Kidney epithelial cell (primary cell): ENCODE measurements at places on chromosomes 12 and 14. TPM values are rescaled to one million over a fixed set of nuclear protein-coding genes. Genes with fewer than 3 reads are reported as not detected.

The SERPINA9 gene
- not detected in 2 replicates for total RNA-seq

The SVOP gene
- total RNA-seq = not detected in 2 replicates

The NUBPL gene
- 9.8 and 9.9 TPM in 2 replicates for total RNA-seq

The HCAR1 gene
- total RNA-seq = 0.62 and 0.79 TPM in 2 replicates

The MYF6 gene
- total RNA-seq = not detected in 2 replicates

The POTEG gene
- not detected in 2 replicates for total RNA-seq

The DHRS2 gene
- 3.6 and 5.8 TPM in 2 replicates for total RNA-seq

The HSP90B1 gene
- total RNA-seq = 619 and 748 TPM in 2 replicates

The KRT79 gene
- not detected in 2 replicates for total RNA-seq

The LMO3 gene
- total RNA-seq = not detected in 2 replicates

The TMEM132C gene
- total RNA-seq = 0.42 and 0.48 TPM in 2 replicates

The SLC6A13 gene
- not detected in 2 replicates for total RNA-seq

- no peak for DNase-seq
Measured at GRCh38 chr14:105865904-105866840, 339.8 kb downstream of the TMEM121 start.

GRCh38 chr12:11839091-11839641 is 189.7 kb downstream of the ETV6 start:
- DNase-seq = no peak

- DNase-seq = no peak
Measured at GRCh38 chr14:74771399-74771798, 8.3 kb downstream of the YLPM1 start.

DNA sequence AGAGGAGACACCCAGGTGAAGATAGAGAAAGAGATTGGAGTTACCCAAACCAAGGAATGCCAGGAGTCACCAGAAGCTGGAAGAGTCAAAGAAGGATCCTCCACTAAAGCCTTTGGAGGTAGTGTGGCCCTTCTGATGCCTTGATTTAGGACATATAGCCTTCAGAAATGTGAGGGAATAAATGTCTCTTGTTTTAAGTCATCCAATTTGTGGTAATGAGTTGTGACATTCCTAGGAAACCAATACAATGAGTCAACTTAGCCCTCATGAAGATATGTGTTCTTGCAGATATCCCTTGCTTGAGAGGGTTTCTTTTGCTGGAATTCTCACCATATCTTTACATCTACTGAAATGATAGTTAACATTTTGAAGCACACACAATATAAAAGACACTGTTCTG is 58.8 kb downstream of the CCER1 start:
- peak; percentile 77 for DNase-seq

DNA sequence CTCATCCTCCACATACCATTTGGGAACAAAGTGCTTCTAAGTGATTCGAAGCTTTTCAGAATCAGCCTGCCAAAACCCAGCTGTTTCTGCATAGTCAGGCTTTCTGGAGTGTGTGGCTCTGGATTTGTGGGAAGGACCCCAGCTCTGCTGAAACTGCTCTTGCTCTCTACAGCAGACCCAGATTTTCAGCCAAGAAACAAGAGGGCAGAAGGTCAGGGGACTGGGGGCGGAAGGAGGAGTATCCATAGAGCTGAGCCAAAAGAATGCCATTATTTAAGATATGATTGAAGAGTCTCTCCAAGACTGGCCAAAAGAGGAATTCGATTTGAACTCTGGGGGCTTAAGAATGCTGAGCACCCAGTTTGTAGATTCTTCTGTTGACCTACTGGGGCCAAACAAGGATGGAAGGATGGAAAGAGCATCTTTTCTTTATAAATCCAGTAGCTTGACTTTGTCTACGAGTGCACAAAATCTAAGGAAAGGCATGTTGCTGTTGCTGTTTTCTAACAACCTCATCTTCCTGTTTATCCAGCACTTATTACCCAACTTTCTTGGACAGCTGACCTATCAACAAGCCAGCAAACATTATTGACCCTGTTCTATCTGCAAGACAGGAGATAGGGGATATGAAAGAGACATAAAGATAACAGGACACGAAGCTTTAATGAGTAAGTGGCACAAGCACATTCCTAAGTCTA is 29.2 kb downstream of the FBLN5 start:
- DNase-seq = no peak

GRCh38 chr14:32545095-32545494 is 216.0 kb downstream of the AKAP6 start:
- no peak for DNase-seq

DNA sequence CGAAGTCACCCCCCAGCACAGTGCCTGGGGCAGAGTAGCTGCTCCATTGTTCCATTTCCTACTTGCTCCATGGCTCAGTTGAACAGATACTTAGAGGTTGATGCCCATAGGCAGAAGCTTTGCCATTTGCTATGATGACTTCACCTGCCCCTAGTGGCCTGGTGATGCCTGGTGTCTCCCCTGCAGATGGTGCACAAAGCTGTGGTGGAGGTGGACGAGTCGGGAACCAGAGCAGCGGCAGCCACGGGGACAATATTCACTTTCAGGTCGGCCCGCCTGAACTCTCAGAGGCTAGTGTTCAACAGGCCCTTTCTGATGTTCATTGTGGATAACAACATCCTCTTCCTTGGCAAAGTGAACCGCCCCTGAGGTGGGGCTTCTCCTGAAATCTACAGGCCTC is 10.6 kb downstream of the SERPINA5 start:
- no peak for DNase-seq

GRCh38 chr14:88380405-88380804 is 5.1 kb upstream of the SPATA7 start:
- no peak for DNase-seq

DNA sequence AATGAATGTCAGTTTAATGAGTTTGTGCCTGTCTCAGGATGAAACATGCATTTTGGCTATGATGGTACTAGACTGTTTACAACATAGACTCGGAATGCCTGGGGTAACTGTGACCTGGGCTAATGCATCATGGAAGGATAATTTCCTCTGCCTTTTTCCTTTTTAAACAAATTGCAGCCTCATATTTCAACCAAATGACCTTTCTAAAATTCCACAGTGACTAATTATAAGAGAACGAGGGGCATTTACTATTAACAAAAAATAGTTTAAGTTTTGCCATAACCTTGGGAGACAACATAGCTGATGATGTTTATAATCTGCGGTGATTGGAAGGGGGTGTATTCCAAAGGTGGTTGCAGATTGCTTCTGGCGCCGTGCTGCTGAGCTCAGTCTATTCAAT is 1140.5 kb downstream of the GALC start:
- DNase-seq = no peak

DNA sequence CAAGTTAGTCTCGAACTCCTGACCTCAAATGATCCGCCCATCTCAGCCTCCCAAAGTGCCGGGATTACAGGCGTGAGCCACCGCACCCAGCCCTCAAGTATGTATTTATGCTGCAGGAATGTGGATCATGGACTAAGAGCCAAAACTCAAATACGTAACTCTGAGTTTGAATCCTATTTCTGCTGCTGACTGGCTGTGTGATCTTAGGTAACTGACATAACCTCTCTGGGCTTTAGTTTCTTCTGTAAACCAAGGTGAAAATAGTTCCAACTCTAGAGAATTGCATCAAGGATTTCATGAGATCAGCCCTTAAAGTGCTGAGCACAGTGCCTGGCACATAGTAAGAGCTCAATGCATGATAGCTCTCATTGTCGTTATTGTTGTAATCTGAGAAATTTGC is 37.4 kb downstream of the HSPB8 start:
- DNase-seq = no peak

DNA sequence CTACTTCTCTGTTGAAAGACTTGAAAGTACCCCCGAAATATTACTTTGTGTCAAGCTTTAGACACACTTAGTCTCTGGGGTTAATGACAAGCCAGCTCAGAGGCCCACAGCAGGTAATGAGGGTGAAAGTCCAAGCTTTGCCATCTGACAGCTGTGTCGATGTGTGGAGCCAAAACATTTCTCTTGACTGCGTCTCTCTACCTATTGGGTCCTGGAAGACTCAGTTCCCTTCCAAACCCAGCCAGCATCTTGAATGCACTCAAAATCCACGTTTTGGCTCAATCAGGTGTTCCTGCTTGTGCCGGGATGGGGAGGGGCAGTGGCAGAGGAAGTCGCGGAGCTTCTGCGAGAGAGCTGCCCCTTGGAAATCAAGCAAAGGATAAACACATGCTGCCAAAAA is 3.2 kb downstream of the PLXNC1 start:
- DNase-seq = no peak

DNA sequence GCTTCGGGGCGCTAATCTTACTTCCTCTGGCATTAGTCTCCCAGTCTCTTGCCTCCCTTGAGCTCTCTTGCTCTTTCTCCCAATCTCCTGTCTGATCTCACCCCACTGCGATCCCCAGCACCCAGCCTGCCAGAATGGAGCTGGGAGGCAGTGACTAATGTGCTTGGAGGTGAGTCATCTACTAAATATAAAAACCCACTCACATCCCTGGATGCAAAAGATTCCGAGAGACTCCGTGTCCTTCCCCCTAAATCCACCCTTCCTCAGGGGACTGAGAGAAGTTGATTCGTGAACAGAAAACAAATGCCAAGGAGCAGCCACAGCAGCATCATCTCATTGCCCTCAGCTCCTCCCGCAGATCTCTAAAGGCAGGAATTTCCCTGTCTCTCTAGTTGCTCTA is 45.7 kb upstream of the KCNA5 start:
- DNase-seq = peak; percentile 65

DNA sequence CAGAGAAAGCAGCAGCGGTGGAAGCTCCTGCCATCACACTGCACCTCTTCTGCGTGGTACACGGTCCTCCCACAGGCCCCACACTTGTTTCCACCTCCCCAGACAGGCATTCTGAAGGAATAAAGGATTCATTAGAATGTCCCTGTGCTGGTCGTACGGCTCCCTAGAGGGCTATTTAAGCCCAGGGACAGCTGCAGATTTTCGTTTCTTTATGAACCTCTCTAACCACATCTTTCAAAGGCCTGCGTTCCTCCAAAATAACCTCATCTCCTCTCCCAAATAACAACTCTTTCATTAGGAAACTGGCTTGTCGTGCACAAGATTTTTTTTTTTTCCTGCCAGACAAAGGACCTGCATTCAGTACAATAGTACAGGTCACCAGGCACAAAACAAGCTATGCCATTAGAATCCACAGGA is 12.7 kb downstream of the CSRP2 start:
- no peak for DNase-seq

GRCh38 chr12:45685680-45686079 is 43.8 kb upstream of the ARID2 start:
- no peak for DNase-seq

GRCh38 chr14:92496191-92496857 is 17.3 kb upstream of the RIN3 start:
- no peak for DNase-seq

DNA sequence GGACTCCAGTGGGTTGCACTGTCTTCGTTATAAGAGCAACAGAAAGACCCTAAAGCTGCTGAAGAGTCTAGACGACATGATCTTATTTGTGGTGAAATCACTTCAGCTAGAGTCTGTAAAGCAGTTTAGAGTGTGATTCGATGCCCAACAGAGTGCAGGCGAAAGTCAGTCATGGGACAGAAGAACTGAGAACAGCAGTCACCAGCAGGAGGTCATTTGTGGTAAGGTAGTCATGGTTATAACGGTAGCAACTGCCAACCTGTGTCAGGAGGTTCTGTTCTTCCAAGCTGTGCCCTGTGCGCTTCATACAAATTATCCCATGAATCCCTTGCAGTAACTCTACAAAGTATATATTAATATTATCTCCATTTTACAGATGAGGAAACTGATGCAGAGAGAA is 954.1 kb downstream of the AACS start:
- no peak for DNase-seq

GRCh38 chr14:36019126-36019525 is 157.4 kb downstream of the PTCSC3 start:
- no peak for DNase-seq

DNA sequence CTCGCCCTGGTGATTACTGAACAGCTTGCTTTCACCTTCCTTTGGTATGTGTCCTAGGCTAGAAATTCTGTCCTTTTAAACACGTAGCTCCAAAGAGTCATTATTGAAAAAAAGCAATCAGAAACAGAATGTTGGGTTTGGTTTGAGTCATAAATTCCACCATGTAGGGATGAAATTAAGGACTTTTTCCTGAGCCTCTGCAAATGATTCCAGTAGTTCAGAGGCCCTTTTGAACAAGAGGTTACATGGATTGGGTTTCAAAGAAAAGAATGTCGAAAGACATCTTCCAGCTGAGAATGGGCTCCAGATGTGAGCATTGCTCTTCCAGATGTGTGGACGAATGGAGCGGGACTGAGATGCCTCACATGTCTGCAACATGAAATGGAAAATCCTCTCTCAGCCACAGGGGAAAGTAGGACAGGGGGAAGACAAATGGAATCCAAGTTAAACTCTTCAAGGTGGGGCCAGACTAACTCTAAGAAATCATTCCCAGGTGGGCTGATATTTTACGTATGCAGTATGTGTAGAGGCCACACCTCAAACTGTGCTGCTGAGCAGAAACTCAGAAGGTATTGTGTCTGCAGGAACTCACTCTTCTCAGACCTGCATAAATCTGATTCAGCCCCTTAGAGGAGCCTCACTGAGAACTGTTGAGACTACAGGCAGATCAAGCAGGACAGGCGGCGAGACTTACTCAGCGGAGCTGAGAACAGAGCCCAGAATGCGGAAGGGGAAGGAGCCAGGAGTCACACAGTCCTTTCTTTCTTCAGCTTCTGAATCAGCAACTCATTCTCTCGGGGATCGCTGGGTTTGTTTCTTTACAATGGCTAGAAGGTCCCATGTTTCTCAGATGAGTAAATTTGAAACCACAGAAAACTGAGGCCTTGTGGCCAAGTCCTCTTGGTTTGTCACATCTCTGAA is 23.3 kb upstream of the EMP1 start:
- peak; percentile 79 for DNase-seq
